ENCODE measurements at places on chromosomes 6 and 20.

DNA sequence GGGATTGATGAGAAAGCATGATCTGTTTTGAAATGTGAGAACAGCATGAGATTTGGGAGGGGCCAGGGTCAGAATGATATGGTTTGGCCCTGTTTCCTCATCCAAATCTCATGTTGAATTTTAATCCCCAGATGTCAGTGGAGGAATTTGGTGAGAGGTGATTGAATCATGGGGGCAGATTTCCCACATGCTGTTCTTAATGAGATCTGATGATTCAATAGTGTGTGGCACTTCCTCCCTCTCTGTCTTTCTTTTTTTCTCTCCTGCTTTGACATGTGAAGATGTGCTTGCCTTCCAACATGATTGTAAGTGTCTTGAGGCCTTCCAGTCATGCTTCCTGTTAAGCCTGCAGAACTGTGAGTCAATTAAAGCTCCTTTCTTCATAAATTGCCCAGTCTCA lies 1060.3 kb upstream of the CITED2 start:
- no peak for DNase-seq

GRCh38 chr6:53811746-53812145 lies 16.9 kb downstream of the LRRC1 start:
- DNase-seq: no peak

- no peak for DNase-seq
Measured at GRCh38 chr20:64033981-64034493, 1.9 kb upstream of the C20orf204 start.

DNA sequence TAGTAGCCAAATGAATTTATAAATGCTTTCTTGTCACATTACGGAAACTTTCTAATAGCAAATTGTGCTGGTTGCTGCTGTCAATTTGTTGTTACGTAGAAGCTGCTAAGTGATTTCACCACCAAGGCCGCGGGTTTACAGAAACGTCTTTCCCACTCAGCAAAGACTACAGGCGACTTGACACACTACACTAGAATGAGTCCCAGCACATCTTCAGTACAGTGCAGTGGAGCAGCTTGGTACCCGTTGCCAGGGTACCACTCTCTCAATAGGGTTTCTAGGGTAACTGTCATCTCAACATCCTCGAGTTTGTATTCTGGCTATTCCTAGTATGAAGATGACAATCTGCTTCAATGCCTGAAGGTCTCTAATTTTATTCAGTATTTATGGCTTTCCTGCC lies 22.7 kb upstream of the ZDHHC14 start:
- DNase-seq: no peak

GRCh38 chr20:17971300-17972013 lies 2.6 kb downstream of the MGME1 start:
- DNase-seq: no peak

DNA sequence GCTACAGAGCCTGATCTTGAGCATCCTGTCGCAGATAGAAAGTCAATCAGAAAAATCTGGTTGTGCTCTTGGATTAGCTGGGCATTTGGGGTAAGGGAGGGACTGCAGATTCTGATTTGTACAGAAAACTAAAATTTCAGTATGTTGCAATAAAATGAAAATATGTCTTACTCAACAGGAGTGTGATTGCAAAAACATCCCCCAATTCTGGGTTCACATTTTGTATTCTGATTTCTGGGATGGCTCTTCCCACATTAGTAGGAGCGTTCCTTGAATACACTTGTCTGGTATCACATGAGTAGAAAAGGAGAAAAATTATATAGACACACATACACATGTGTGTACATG lies 40.5 kb downstream of the PANK2 start:
- DNase-seq: no peak

GRCh38 chr20:13844296-13844695 lies 59.5 kb downstream of the NDUFAF5 start:
- no peak for DNase-seq

GRCh38 chr6:81800666-81801065 lies 48.2 kb upstream of the TENT5A start:
- no peak for DNase-seq

DNA sequence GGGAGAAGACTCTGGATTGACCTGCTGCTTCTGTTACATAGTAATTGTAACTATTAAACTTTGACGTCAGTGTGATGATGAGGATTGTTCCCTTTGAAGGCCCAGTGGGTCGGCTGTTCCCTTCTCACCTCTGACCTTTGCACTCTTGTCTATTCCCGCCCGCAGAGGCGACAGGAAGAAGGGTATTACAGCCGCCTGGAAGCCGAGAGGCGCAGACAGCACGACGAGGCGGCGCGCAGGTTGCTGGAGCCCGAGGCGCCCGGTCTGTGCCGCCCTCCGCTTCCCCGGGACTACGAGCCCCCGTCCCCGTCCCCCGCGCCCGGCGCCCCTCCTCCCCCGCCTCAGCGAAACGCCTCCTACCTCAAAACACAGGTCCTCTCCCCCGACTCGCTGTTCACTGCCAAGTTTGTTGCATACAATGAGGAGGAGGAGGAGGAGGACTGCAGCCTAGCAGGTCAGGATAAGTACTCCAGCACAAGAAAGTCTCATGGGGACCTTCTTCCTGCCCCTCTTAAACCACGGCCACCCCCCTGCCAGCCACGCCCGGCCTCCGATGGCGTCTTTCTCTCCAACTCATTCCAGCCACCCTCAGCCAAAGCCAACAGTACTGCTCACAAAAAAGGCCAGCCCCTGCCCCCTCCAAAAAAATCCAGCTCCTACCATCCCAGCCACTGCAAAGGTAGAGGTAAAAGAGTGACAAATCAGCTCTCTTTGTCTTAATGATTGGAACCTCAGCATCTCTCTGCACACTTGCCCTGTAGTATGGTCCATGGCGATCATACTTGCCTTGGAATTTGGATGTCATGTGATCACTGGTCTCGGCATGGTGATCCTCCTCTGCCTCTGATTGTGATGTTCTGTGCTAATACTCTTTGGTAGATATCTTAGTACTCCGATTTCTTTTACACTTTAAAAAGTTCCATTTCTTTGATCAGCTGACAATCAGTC lies 31.6 kb upstream of the KIF25 start:
- DNase-seq: no peak

DNA sequence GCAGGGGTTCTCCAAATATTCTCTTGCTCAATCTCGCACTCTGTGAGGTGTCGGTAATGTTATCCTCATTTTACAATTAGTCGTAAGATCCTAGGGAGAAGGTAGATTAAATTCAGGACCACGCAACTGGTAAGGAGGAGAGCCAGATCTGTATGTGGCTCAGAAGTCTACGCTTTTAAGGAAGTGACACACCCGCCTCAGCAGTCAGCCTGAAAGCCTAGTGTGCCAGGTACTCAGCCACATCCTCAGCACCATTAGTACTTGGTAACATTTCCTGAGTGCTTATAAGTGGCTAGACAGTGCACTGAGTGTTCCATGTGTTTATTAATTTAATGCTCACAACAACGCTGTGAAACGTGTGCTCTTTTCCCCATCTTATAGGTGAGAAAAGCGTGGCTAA lies 63.7 kb downstream of the DHX35 start:
- DNase-seq: no peak

DNA sequence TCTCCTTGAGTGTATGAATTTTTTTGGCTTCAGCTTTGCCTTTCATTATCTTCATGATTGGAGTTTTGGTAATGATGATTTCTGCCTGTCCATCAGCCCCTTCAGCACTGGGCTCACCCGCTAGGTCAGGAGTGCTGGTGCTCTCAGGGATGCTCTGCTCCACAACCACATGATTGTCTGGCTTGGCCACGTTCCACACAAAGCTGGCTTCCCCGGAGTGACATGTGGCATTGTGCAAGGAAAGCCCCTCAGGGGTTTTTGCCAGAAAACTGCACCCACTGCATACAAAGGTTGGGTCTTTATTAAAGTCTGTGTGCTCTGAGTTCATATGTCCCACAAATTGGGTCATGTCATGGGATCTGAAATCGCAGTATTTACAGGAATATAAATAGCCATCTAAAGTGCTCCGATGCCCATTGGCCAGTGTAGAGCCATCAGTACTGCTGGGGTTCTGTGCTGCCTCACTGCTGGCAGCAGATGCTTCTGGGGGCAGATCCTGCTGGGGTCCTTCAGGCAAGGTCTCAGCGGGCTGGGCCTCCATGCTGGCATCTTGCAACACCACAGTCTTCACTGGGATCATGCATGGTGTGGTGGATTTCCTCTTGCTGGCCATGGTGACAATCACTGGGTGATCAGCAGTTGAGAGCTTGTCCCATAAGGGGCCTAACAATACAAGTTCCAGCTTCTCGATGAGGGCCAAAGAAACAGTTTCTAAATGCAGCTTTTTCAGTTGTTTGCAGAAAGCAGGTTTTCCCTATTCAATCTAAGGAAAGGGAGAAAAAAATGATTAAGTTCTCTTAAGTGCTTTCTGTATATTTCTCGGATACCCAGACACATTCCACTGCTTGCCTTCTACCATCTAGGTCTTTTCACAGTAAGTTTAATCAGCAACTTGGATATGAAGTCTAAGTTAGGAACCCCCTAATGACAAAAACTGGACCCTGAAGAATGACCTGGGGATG lies 67.2 kb downstream of the PLCG1 start:
- DNase-seq: no peak

DNA sequence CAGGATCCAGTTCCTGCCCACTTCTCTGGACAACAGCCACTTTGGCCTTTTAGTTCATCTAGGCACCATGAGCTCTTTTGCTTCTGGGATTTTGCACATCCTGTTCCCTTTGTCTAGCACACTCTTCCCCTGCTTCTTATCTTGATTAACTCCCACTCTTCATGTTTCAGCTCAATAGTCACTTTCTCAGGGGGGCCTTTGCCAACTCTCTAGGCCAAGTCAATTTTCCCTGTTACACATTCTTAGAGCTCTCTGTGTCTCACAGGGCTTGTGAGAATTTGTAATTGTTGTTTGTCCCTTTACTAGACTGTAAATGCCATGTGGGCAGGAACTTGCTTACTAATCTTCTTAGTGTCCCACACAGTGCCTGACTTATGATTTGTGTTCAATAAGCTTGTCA lies 58.1 kb upstream of the EPB41L1 start:
- DNase-seq: no peak

- no peak for DNase-seq
Measured at GRCh38 chr6:109303640-109304283, 78.5 kb downstream of the CD164 start.

- DNase-seq: peak; percentile 84
Measured at GRCh38 chr20:62069741-62070216, 4.1 kb upstream of the TAF4 start.

DNA sequence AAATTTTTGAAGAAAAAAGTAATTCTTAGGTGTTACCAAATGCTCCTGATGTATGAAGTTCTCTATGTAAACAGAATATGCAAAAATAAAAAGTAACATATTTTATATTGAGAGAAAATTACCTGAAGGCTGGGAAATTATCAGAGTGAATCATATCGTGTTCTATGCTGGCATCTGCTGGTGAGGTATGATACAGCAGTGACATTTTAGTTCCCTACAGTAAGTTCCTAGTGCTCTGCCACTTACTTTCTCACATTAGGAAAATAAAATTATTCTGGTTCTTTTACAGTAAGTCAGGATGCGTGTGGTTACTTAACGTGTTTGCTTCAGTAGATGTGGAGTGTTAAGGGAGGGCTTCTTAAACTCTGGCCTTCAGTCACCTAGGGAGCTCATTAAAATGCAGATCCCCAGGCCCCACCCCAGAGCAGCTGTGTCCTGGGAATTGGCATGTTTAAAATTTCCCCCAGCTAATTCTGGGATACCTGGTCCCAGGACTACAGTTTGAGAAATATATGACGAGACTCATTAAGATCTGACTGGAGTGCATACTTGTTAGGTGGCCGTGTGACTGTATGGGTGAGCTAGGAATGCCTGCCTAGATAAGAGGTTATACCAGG lies 3.2 kb downstream of the ACTR5 start:
- DNase-seq: no peak

DNA sequence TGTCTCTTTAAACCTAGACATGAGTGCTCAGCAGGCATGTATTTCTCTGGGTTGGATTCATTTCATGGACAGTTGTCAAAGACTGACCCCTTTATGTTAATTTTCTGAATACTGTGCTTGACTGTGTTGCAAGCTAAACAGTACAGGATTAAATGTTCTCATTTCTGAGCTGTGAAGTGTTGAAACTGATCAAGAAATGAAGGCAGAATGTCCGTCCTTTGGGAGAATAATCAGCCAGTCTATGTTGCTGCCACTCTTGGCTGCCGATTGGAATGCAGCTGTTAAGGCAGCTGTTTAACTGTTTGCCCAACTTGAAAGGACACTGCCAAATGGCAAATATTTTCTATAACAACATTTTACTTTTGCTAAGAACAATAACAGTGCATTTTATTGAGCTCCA lies 87.3 kb downstream of the CEP57L1 start:
- no peak for DNase-seq

GRCh38 chr6:71238351-71238750 lies 50.3 kb upstream of the OGFRL1 start:
- DNase-seq: peak; percentile 15

DNA sequence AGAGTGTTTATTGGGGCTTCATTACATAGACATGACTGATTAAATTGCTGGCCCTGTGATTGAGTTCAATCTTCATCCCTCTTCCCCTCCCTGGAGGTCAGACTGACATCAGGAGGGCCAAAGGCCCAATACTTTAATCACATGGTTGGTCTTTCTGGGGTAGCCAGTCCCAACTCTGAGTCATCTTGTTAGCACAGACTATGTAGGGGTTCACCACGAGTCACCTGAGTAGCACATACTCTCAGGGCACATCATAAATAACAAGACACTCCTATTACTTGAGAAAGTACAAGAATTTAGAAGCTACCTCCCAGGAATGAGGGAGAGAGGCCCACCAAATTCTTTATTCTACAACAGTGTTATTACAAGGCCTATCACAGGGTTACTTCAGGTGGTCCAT lies 11.3 kb downstream of the GINS1 start:
- DNase-seq: no peak

- DNase-seq: no peak
Measured at GRCh38 chr20:41571006-41571405, 47.2 kb downstream of the CHD6 start.

GRCh38 chr6:108106261-108106660 lies 31.7 kb upstream of the OSTM1 start:
- no peak for DNase-seq

DNA sequence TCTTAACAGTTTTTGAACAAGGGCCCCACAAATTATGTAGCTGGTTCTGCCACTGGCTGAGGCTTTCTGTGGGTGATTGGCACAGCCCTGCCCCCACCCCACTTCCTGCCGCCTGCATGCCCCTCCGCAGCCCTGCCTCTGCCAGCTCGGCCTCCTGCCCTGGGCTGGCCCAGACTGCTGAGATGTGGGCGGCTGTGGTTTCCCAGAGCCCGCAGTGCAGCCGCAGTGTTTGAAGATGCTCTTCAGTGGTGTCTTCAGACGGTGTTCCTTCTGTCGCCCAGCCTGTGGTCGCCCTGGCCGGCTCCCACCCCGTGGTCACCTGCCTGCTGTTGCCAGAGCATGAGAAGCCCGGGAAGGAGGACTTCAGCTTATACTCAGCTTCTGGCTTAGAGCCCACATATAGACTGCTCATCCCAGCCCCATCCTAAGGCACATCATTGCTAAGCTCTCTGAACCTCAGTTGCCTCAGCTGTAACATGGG lies 154.3 kb downstream of the VEGFA start:
- DNase-seq: peak; percentile 53

DNA sequence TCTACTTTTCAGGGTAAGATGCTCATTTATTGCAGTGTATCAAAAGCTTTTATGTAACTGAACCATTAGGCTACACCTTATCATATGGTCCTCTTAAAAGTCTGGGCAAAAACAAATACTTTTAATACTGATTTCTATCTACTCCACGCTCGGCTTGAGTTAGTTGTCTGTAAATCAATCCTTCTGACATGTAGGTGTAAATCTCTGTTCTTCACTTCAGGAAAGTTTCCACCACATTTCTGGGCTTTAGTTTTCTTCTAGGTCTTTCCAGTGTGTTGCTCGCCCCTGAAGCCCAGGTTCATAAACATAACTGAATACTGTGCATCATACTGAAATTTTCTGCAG lies 89.2 kb upstream of the RNF217 start:
- no peak for DNase-seq

GRCh38 chr20:53595018-53595378 lies 1.4 kb upstream of the ZNF217 start:
- DNase-seq: no peak

Measured in H54 (cell line).